Astrocyte (in vitro differentiated cells and primary cell): ENCODE measurements at places on chromosomes 6 and 20. TPM values are rescaled to one million over a fixed set of nuclear protein-coding genes. Genes with fewer than 3 reads are reported as not detected.

Gene SLC13A3
- 0.50 and 0.66 TPM in 2 replicates for total RNA-seq

Gene HLA-DQB2
- total RNA-seq: not detected in 2 replicates

DNA sequence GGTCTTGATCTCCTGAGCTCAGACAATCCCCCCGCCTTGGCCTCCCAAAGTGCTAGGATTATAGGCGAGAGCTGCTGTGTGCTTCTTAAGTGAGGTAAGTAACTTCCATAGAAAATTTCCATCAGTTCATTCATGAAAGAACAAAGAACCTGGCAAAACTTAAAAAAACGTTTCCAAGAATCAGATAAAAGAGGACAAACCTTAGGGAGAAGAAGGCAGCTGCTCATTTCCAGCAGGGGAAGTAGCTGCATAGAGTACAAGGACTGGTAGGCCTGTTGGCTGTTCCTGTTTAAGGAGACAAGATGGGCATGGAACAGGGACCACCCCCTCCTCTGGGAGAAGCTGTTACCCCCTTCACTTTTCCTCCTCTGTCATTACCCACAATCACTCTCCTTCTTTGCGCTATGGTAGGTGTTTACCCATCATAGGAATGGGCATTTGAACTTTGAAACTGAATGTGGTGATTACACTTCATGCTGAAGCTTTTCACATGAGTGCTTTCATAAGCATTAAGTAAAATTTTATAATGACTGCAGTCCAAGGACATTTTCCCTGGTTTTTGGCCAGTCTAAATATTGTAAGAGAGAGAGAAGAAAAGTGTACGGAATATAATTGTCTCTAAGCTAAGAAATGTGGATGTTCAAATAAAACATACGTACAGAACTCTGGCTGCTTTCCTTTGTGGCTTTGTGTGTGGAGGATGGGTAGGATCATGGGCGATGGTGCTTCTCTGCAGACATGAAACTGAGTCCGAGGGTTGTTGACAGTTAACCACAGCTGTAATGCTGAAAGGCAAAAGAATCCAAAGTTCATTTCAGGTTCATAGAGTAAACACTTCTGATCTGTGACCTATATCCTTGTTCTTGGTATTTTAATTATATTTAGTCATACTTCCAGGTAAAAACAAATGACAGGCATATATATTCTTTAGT lies 56.4 kb downstream of the CCN2 start:
- H3K36me3 ChIP-seq: peaks cover 14% of the 10 kb centered on the region
- no peak overlapping the region for H3K4me3 ChIP-seq
- no peaks in the 10 kb centered on the region for H3K4me1 ChIP-seq
- no peaks in the 10 kb centered on the region for H3K27me3 ChIP-seq

GRCh38 chr6:149454346-149454848 lies 30.4 kb downstream of the ZC3H12D start:
- peaks cover 16% of the 10 kb centered on the region for H3K4me1 ChIP-seq
- no peaks in the 10 kb centered on the region for H3K27me3 ChIP-seq
- H3K36me3 ChIP-seq: no peaks in the 10 kb centered on the region
- H3K27ac ChIP-seq: no peak overlapping the region

GRCh38 chr6:106870069-106870468 lies 104.5 kb downstream of the CD24 start:
- H3K4me3 ChIP-seq: no peak overlapping the region
- peak overlapping the region; percentile 38 for H3K27ac ChIP-seq
- H3K4me1 ChIP-seq: peaks cover 9% of the 10 kb centered on the region

DNA sequence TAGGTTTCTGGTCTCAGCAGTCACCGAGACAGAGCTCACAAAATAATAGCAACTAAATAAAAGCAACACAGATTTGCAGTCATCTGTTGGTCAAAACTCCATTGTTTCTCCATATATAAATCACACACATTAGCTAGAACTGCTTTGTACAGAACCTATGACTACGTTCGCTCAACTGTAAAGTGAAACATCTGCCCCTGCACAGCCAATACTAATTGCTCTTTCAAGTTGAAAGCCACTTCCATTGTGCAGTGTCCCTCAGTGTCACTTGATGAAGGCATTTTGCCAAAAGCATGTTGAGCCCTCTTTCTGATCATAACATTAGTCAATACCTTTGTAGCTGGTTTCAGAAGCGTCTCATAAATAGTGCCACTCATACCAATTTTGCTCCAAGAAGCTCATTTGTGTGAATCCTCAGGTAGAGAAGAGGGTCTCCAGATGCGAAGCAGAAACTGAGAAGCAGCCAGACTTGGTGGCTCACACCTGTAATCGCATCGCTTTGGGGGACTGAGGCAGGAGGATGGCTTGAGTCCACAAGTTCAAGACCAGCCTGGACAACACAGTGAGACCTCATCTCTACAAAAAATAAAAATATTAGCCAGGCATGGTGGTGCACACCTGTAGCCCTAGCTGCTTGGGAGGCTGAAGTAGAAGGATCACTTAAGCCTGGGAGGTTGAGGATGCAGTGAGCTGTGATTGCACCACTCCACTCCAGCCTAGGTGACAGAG lies 68.9 kb downstream of the PERP start:
- H3K27me3 ChIP-seq: no peaks in the 10 kb centered on the region
- no peak overlapping the region for H3K4me3 ChIP-seq
- no peaks in the 10 kb centered on the region for H3K36me3 ChIP-seq

GRCh38 chr20:23435626-23436539 lies 3.6 kb upstream of the CSTL1 start:
- H3K36me3 ChIP-seq: no peaks in the 10 kb centered on the region
- DNase-seq: no peak
- H3K4me1 ChIP-seq: no peaks in the 10 kb centered on the region
- peaks cover 3% of the 10 kb centered on the region for H3K27me3 ChIP-seq
- H3K4me3 ChIP-seq: no peak overlapping the region

DNA sequence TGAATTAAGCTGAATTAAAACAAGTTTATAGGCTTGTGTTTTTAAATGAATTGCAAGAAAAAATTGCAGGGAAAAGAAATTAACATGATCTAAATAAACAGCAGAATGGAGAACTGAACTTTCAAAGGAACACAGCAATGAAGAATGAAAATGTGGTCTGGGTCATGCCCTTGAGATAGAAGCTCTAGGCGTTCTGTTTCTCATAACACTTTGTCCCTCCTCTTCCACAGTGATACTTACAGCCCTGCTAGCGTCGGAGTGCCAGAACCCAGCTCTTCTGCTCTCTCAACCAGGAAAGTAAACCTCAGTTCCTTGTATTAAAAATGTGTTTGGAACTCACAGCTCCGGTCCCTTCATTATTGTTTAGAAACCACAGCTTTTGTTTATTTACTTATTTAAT lies 11.4 kb downstream of the HMGCLL1 start:
- H3K27ac ChIP-seq: no peak overlapping the region
- no peaks in the 10 kb centered on the region for H3K4me1 ChIP-seq
- no peaks in the 10 kb centered on the region for H3K36me3 ChIP-seq
